HuH-7.5 (cell line): ENCODE measurements at places on chromosomes 4 and X.

DNA sequence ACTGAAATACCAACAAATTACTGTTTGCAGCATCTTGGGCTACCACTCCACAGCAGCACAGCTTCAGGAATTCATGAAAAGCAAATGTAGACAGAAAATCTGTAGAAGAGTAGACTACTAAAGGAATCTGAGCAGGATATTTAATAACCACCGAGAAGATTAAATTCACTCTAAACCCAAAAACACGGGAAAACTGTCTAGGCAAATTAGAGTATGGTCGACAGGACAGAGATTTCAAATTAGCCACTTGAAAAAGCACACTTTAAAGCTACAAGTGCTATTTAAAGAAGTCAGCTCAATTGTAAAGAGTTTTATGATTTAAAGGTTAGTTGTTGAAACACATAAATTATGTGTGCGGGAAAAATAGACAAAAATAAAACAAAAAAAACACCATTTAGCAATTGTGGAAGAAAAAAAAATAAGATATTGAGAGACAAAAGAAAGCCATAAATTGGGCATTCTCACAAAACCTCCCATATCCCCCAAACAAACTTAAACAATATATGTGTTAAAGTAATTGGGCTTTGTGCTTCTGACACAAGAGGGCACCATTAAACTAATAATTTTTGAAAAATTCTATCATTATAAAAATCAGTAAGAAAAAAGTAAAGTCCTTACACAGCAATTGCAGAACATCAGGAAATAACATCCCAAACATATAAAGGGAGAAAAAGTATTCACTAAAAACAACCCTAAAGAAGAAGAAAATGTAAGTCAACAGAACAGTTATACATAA, 880.8 kb downstream of the TECRL start:
- DNase-seq = no peak

DNA sequence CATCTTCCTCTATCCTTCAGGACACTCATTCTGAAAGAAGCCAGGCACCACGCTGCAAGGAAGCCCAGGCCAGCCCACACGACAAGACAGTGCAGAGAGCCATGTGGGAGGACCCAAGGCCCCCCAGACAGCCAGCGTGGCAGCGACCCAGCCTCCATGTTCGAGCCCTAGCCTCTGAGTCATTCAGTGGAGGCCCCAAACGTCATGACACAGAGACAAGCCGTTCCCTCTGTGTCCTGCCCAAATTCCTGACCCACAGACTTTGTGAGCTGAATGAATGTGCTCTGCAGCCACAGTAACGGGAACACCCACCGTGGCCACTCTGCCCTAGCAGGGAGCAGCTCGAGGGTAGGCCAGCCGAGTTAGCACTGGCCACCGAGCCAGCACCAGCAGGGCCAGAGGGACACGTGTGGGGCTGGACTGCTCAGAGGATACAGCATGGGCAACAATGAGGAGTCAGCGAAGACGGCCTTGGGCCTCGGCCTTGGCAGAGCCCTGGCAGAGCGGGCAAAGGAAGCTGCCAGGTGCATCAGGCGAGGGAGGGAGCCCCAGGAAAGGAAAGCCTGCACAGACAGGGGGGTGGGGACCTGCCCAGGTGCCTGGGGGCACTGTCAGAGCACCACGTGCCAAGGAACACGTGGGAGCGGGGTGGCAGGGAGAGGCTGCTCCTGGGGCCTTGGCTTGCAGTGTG, 8.6 kb downstream of the BLOC1S4 start:
- DNase-seq = no peak

DNA sequence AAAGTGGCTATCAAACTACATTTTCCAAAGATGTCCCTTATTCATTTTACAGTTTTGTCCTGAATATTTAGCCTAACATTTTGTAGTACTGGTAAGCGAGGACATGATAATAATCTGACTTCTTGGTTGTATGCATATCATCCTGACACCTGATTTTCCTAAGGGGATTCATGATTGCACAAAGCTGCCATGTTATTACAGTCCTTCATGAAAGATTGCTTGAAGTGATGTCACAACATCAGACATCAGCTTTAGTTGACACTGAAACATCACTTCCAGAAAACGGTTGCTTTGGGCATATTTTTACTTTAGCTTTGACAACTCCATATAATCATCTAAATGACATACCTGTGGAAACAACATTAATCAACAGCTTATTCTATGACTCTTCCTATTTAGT, 188.7 kb upstream of the PABPC4L start:
- no peak for DNase-seq

GRCh38 chr4:95549246-95550114, 707 bp upstream of the UNC5C start:
- no peak for DNase-seq

DNA sequence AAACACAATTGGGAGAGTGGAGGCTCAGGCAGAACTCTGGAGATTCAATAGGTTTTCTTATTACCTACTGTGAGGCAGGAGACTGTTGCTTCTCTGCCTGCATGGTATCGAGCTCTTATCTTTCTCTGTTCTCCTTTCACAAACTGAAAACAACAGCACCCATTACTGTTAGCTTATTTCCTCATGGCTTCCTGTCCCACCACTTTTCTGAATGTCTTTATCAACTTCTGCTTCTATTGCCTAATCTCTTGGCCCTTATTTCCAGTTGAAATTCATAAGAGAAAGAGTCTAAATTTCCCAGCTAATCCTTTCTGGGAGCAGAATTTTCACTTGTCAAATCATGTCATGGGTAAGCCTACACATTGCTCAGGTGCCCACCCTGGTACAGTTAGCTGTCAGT, 46.8 kb upstream of the NDST3 start:
- DNase-seq = no peak

DNA sequence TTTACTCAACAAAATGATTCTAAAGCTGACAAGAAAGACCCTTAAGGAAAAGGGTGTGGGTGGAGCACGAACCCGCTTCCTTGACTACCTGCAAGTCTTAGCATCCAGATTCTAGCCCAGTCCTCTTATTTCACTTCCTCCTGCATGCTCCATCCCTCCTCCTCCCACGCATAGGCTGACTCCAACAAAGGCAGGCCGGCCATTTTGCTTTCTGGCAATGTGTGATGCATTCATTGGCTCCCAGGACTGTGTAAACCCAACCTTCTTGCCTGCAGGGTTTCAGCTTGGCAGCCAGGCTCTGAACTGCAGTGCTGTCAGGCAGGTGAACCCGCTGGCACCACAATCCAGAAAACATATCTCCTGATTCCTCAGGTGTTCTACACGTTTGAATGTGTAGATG, 39.3 kb downstream of the RTL9 start:
- no peak for DNase-seq

DNA sequence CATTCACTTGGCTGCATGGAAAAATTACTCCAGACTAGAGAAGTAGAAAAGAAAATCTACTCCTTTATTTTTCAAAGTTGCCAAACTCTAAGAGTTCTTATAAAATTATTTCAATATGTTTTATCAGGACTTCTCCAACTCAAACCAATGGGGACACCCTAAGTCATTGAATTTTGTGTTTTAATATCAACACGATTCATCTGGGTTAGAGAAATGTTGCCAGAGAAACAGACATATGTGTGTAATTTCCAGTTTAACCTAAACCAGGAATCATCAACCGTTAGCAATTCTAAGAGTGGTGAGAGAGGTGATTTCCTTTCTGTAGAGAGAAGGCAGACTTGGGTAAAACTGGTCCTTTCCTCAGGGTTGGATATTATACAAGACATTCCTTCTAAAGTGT, 291.8 kb downstream of the LDB2 start:
- DNase-seq = no peak

- DNase-seq = no peak
Measured at GRCh38 chr4:170682558-170683294, 593.0 kb upstream of the AADAT start.
